ENCODE measurements at places on chromosomes 1 and 21. TPM values are rescaled to one million over a fixed set of nuclear protein-coding genes. Genes with fewer than 3 reads are reported as not detected.

- no peak for DNase-seq
These were observed 51.8 kb upstream of the GFI1 start for GRCh38 chr1:92538413-92539061.

Gene ATAD3B
- 15.6 TPM for polyA plus RNA-seq

GRCh38 chr1:167455786-167456446 lies 62.4 kb downstream of the CD247 start:
- DNase-seq, result peak; percentile 40

DNA sequence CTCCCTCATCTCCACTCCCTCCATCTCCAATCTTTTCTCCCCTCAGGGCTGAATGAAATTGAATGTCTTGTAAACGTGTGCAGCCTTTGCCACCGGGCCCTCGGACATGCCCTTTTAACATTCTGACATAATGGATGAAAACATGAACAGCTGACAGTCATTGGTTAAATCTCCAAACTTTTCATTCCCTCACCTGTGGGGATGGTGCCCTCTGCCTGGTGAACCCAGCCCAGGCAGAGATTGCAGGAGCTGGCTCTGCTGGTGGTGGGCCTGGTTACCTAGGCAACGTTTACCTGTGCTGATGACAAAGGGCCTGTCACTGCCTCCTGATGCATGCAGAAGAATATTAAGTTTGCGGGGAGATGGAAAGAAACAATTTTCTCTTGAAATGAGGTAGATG lies 21.3 kb downstream of the ST6GALNAC3 start:
- no peak for DNase-seq

Gene CHML
- 1.1 TPM for polyA plus RNA-seq

DNA sequence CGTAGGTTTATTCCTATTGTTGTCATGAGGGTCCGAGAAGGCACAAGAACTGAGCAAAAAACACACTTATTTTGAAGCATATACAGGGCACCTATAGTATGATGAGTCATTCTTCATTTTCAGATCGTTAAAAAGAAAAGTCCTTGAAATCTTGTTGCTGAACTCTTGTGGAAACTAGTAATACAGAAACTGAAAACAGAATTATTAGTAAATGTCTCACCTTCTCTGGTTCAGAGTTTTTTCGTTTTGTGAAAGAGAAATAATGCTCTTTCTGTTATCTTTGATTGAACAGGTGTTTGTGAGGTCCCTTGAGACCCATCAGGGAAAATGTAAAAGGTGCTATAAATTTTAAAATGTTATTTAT lies 102.0 kb upstream of the COA6 start:
- no peak for DNase-seq

GRCh38 chr1:179327196-179327595 lies 33.6 kb downstream of the SOAT1 start:
- no peak for DNase-seq

- DNase-seq, result no peak
These were observed 43.9 kb upstream of the SAMSN1 start for GRCh38 chr21:14589855-14590563.

DNA sequence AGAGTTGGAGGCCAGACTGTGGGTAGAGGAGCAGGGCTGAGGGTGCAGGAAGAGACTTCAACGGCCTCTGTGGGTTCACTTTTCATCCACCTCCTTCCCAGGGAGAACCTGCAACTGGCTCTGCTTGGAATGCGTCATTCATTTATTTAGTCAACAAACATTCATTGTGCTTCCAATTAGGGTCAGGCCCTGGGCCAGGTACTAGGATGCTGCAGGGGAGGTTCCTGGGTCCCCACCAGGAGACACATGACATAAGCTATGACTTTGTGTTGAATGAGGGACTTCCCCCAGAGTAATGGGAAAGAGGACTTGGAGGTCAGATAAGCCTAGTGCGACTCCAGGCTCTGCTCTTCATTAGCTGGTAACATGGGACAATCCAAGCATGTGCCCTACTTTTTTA lies 46.3 kb upstream of the RPL11 start:
- no peak for DNase-seq

DNA sequence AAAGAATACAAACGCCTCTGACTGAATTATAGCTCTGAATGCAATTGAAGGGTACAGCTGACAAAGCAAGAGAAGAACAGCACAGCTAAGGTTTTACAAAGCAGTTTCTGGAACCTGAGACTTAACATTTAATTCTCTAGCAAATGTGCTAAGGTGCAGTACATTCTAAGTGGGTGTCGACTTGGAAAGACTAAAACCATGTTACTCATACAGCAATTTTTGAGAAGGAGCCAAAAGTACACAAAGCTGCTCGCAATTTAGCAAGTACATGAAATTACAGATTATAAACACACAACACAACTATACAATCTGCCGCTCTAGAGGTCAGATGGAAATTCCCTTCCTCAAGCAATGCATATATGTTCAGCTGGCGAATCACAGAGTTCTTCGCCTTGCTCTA lies 121.9 kb downstream of the TIAM1 start:
- DNase-seq, result no peak

GRCh38 chr1:38257374-38257773 lies 210.8 kb upstream of the POU3F1 start:
- DNase-seq, result no peak

Gene CFHR5
- polyA plus RNA-seq, result not detected

Gene KCNA2
- polyA plus RNA-seq, result 0.19 TPM
